ENCODE measurements at places on chromosomes 3 and 15. TPM values are rescaled to one million over a fixed set of nuclear protein-coding genes. Genes with fewer than 3 reads are reported as not detected.

- H3K27me3 ChIP-seq: no peaks in the 10 kb centered on the region
- no peak for DNase-seq
- no peak overlapping the region for H3K4me3 ChIP-seq
- peaks cover 11% of the 10 kb centered on the region for H3K4me1 ChIP-seq
- H3K36me3 ChIP-seq: no peaks in the 10 kb centered on the region
- H3K27ac ChIP-seq: no peak overlapping the region
Measured at GRCh38 chr15:59933607-59934006, 70.5 kb upstream of the FOXB1 start.

GRCh38 chr3:159170436-159171003, 368.7 kb downstream of the MFSD1 start:
- no peak for DNase-seq
- no peaks in the 10 kb centered on the region for H3K27me3 ChIP-seq
- no peaks in the 10 kb centered on the region for H3K36me3 ChIP-seq
- H3K27ac ChIP-seq: peak overlapping the region; percentile 69
- peaks cover 33% of the 10 kb centered on the region for H3K4me1 ChIP-seq

- DNase-seq: no peak
- no peak overlapping the region for H3K4me3 ChIP-seq
- no peaks in the 10 kb centered on the region for H3K4me1 ChIP-seq
- H3K36me3 ChIP-seq: no peaks in the 10 kb centered on the region
- H3K27me3 ChIP-seq: no peaks in the 10 kb centered on the region
- H3K27ac ChIP-seq: no peak overlapping the region
Measured at GRCh38 chr3:189898559-189899153, 222.0 kb downstream of the P3H2 start.

DNA sequence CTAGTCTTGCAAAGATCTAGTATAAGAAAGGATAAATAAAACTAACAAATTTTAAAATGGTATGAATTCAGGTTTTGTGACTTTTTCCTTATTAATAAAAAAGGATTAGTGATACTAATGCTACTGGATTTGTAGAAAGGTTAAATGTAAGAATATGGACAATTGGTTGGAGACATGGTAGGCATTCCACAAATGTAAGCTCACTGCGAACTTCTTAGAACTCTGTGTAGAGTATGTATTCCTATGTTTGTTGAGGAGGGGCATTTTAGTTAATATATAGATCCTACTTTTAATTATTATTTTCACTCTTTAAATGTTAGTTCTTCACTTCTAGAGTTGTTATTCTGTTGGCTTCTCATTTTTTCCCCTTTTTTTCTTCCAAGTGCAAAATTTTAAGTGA, 414.3 kb downstream of the RBMS3 start:
- no peaks in the 10 kb centered on the region for H3K27me3 ChIP-seq
- no peak for DNase-seq
- H3K4me3 ChIP-seq: no peak overlapping the region
- peaks cover 28% of the 10 kb centered on the region for H3K4me1 ChIP-seq
- no peaks in the 10 kb centered on the region for H3K36me3 ChIP-seq
- H3K27ac ChIP-seq: peak overlapping the region; percentile 78

DNA sequence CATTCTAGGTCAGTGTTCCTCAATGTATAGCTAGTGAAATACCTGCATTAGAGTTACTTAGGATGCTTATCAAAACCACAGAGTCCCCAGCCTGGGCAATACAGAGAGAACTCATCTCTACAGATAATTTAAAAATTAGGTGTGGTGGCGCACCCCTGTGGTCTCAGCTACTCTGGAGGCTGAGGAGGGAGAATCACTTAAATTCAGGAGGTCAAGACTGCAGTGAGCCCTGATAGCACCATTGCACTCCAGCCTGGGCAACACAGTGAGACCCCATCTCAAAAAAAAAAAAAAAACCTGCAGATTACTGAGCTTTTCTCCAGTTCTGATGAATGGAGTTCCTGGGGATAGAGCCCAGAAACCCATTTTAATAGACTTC, 10.1 kb upstream of the MINDY2 start:
- H3K4me3 ChIP-seq: no peak overlapping the region
- DNase-seq: no peak
- no peaks in the 10 kb centered on the region for H3K36me3 ChIP-seq

DNA sequence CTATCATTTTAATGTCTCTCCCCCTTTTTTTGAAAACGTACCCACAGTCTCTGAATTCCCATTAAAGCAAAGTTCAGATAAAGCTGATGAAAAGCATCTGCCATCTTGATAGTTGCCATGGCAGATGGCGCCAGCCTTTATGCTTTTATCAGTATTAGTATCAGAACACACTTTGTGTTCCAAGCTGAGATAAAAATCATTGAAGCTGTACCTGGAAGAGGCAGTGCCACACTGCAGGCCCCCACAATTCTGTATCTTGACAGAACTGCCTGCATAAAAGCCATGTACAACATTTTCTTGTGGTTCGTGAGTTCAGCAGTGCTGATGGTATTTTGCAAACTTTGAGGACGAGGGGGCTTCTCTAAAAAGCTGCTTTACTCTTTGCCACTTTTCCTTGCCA, 311.7 kb downstream of the SATB1 start:
- H3K4me3 ChIP-seq: no peak overlapping the region
- no peak overlapping the region for H3K27ac ChIP-seq
- no peaks in the 10 kb centered on the region for H3K36me3 ChIP-seq
- DNase-seq: no peak
- H3K27me3 ChIP-seq: no peaks in the 10 kb centered on the region

DNA sequence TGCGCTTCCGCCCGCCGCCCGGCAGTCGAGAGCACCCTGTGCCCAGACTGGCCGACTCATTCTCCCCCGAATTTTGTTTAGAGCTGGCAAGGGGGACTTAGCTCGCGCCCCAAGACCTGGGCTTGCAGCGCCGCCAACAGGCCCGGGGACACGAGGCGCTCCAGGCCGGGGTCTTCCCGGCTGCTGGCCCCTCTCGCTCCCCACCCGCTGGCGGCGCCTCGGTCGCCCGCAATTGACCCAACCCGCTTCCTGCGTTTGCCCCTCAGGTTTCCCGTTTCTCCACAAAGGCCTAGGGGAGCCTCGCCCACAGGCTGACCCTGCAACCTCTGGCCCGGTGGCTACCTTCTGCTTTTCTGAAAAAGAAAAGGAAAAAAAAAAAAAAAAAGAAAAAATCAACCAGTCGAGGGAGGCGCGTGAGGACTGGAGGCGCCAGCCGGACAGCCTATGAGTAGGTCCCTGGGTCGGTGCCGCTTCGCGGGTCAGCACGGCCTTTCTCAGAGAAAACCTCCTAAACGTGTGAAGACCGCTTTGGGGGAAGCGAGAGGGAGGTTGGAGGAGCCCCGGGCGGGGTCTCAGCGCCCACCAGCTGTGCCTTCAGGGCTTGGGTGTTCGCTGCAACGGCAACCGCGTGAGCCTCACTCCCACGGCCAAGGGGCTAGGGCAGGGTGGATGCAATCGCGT, 7.2 kb downstream of the FOXL2 start:
- H3K4me1 ChIP-seq: 0 out of 2 replicates have a peak, but pooled peaks cover 6% of the 10 kb centered on the region
- H3K27me3 ChIP-seq: no peaks in the 10 kb centered on the region
- no peak for DNase-seq
- no peak overlapping the region for H3K27ac ChIP-seq

GRCh38 chr15:62569460-62570404, 404.6 kb upstream of the C2CD4B start:
- no peak overlapping the region for H3K27ac ChIP-seq
- peaks cover 14% of the 10 kb centered on the region for H3K4me1 ChIP-seq
- no peak overlapping the region for H3K4me3 ChIP-seq
- H3K36me3 ChIP-seq: no peaks in the 10 kb centered on the region
- no peaks in the 10 kb centered on the region for H3K27me3 ChIP-seq
- peak; percentile 25 for DNase-seq

DNA sequence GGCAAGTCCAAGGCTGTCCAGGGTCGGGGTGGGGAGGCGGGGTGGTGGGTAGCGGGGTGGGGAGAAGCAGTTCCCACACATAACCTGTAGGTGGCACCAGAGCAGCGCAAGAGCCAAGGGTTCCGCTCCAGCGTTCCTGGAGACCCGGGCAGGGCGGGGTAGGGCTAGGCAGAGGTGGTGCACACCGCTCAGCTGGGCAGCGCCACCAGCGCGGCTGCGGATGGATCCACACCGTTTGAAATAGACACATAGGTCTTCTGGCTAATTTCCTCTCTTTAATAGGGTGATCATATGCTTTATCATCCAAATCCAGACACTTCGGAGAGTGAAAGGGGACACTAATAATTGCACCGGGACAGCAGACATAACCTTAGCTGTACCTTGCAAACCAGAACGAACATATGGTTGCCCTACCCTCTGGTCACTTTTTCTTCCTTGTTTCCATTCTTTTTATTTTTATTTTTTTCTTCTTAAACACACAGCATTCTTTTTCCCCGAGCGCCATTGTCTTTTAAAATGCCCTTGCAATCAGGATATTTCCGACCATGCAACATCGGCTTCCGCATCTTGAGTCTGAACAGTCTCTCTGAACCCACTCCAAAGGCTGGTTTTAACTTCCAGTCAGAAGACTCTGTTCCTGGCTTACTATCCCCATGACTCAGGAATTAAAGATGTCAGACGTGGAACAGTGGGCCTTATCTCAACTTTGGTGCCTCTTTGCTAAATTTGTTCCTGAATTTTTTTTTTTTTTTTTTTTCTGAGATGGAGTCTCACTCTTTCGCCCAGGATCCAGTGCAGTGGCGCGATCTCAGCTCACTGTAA, 12.5 kb upstream of the ZSCAN2 start:
- DNase-seq: peak; percentile 57
- H3K27me3 ChIP-seq: no peaks in the 10 kb centered on the region
- peak overlapping the region; percentile 54 for H3K4me3 ChIP-seq
- no peaks in the 10 kb centered on the region for H3K4me1 ChIP-seq
- no peak overlapping the region for H3K27ac ChIP-seq

GRCh38 chr3:138081371-138082084, 33.9 kb downstream of the DZIP1L start:
- no peak for DNase-seq
- no peaks in the 10 kb centered on the region for H3K27me3 ChIP-seq
- no peak overlapping the region for H3K4me3 ChIP-seq
- no peaks in the 10 kb centered on the region for H3K36me3 ChIP-seq
- H3K4me1 ChIP-seq: peaks cover 54% of the 10 kb centered on the region

DNA sequence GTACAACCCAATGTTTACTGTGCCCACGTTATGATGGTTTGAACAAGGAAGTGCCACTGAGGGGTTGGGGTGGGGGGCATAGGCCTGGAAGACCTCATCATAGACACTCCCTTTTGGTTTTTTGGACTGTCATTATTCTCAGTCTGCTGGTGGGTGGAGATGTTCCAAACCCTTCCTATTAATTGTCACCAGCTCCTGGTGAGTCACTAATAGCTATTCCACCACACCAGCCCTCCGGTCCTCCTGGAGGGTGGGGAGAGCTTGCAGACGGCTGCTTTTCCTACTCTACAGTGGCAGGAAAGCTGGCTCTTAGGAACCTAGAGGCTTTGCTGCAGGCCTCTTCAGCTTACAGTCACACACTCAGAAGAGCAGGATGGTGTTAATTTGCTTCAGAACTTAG, 9.0 kb upstream of the COPG1 start:
- DNase-seq: peak; percentile 65
- H3K4me1 ChIP-seq: peaks cover 36% of the 10 kb centered on the region
- H3K4me3 ChIP-seq: no peak overlapping the region
- no peaks in the 10 kb centered on the region for H3K27me3 ChIP-seq

DNA sequence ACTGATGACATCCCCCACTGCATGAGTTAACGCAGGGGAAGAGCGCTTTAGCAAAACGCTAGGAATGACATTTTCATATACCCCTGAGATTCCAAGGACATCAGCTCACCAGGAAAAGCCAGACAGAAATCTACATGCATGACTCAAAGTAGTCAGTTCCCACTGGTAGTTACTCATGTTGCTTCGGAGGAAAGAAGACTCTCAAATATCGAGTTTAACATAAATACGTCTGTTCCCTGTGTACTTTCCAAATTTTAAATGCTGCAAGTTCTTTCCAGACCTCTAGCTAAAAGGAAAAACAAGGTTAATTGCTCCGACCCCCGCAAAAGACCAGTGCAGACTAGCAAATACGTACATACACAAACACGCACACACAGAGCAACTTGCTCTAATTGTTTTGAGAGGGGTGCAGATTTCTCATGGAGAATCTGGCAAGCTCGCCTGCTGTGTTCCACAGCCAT, 115.4 kb upstream of the PRICKLE2 start:
- no peaks in the 10 kb centered on the region for H3K27me3 ChIP-seq
- H3K36me3 ChIP-seq: no peaks in the 10 kb centered on the region
- no peak overlapping the region for H3K27ac ChIP-seq
- DNase-seq: no peak
- peaks cover 34% of the 10 kb centered on the region for H3K4me1 ChIP-seq

GRCh38 chr15:89243046-89243690, 611 bp upstream of the FANCI start:
- H3K36me3 ChIP-seq: peaks cover 9% of the 10 kb centered on the region
- H3K4me3 ChIP-seq: peak overlapping the region; percentile 89
- no peak for DNase-seq
- H3K4me1 ChIP-seq: peaks cover 16% of the 10 kb centered on the region
- H3K27ac ChIP-seq: no peak overlapping the region

DNA sequence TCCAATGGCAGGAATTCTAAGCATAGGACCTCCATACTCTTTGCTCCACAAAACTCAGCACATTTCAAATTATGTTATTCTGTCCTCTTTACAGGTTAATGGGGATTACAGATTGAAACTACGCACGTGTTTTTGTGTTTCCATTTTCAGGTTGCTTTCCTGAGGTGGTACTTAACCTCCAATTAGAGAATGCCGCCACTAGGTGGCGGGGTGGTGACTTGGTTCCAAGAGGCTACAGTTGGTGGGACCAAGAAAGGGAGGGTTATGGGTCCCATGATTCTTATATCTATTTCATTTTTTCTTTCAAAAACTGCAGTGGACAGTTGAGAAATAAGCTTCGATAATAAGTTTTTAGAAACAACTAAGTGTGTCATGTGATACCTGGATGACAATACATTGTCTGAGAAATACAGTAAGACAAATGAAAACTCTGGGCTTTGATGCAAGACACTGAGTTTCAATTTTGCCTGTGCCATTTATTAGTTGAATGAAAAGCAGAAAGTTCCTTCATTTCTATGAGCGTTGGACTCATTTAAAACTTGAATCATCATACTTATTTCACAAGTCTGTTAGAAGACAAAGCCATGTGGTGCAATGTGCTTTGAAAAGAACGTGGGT, 539.0 kb downstream of the FGF12 start:
- peak; percentile 55 for DNase-seq
- H3K27ac ChIP-seq: no peak overlapping the region
- no peaks in the 10 kb centered on the region for H3K27me3 ChIP-seq
- H3K4me3 ChIP-seq: no peak overlapping the region
- H3K4me1 ChIP-seq: no peaks in the 10 kb centered on the region
- no peaks in the 10 kb centered on the region for H3K36me3 ChIP-seq

DNA sequence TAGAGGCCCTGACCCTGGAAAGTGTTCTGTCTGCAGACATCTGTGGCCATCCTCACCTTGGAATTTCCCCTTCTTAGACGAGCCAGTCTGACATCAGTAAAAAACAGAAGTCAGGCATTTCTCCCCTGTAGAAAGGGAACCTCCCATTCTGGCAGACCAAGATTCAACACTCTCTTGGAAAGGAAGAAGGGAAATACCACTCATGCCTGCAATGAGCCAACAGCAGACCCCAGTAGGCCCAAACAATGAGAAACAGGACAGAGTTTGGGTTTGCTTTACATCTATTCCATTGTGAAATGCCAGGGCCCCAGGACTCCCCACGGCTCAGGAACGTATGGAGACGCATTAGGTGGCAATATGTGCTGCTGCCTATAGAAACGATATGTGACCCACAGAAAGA, 264.0 kb upstream of the NSMCE3 start:
- peaks cover 25% of the 10 kb centered on the region for H3K27me3 ChIP-seq
- no peak overlapping the region for H3K27ac ChIP-seq
- no peak for DNase-seq
- H3K4me1 ChIP-seq: no peaks in the 10 kb centered on the region

GPR171 gene
- not detected for total RNA-seq

VPS39 gene
- 57.6 TPM for total RNA-seq

CCDC54 gene
- total RNA-seq: not detected

TMEM158 gene
- 7.5 TPM for total RNA-seq
